Fibroblast of the aortic adventitia (primary cell): ENCODE measurements at places on chromosomes 4 and X. TPM values are rescaled to one million over a fixed set of nuclear protein-coding genes. Genes with fewer than 3 reads are reported as not detected.

The TMA16 gene
- total RNA-seq, result 23.1 and 40.2 TPM in 2 replicates

The IBSP gene
- total RNA-seq, result not detected in 2 replicates

The SPATA18 gene
- 21.7 and 22.3 TPM in 2 replicates for total RNA-seq

The TMEM271 gene
- not detected in 2 replicates for total RNA-seq

The JAKMIP1 gene
- total RNA-seq, result not detected in 2 replicates

The CT45A1 gene
- total RNA-seq, result not detected in 2 replicates

The GYG2 gene
- 1.1 and 4.3 TPM in 2 replicates for total RNA-seq

The IGSF1 gene
- total RNA-seq, result 0.09 and 0.16 TPM in 2 replicates

The GAGE12E gene
- total RNA-seq, result not detected in 2 replicates

The FGG gene
- not detected in 2 replicates for total RNA-seq

The UGT2A1 gene
- not detected in 2 replicates for total RNA-seq

The BEX5 gene
- total RNA-seq, result 0.09 TPM in 1 of 2 replicates, not detected in the other

The TXK gene
- total RNA-seq, result 0.25 and 0.90 TPM in 2 replicates

The FAAH2 gene
- total RNA-seq, result under 0.01 TPM in 1 of 2 replicates, not detected in the other

The PDCL2 gene
- total RNA-seq, result not detected in 2 replicates

The DCAF8L2 gene
- total RNA-seq, result not detected in 2 replicates

The TLR6 gene
- 2.2 and 5.0 TPM in 2 replicates for total RNA-seq

The LANCL3 gene
- 0.18 TPM in 1 of 2 replicates, not detected in the other for total RNA-seq

The GABRE gene
- 29.4 and 33.2 TPM in 2 replicates for total RNA-seq

The TRMT2B gene
- total RNA-seq, result 13.6 and 18.3 TPM in 2 replicates

The ADH1C gene
- total RNA-seq, result 1.4 and 24.3 TPM in 2 replicates
